NCI-H2029 treated with DMSO at 0.1 percent for 48 hours (cell line): ENCODE measurements at places on chromosomes 5 and 9.

GRCh38 chr9:7227951-7228350 lies 470.2 kb downstream of the KDM4C start:
- no peak for DNase-seq

- DNase-seq = no peak
Observed at GRCh38 chr9:91150998-91151717, 210.6 kb downstream of the AUH start.

- no peak for DNase-seq
Observed at GRCh38 chr9:71589612-71590011, 178.7 kb downstream of the CEMIP2 start.

GRCh38 chr5:97550818-97551217 lies 367.8 kb upstream of the RIOK2 start:
- DNase-seq = no peak

- DNase-seq = no peak
Observed at GRCh38 chr9:85536076-85536475, 205.7 kb downstream of the AGTPBP1 start.

- no peak for DNase-seq
Observed at GRCh38 chr5:82018462-82018861, 46.6 kb downstream of the ATG10 start.

DNA sequence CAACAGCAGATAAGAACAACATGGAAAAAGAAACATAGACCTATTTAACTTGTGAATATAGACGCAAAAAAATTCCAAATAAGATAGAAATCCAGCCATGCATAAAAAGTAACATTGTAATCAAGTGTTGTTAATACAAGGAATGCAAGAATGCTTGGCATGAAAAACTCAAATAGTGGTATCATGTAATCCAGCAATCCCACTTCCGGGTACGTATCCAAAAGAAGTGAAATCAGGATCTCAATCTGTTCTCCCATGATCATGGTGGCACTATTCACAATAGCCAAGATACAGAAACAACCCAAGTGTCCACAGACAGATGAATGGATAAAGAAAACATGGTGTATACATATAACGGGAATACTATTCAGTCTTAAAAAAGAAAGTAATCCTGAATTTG lies 437.4 kb downstream of the ARHGEF28 start:
- DNase-seq = no peak

GRCh38 chr5:151890299-151890698 lies 34.4 kb downstream of the GLRA1 start:
- no peak for DNase-seq

GRCh38 chr5:158819840-158820620 lies 279.7 kb downstream of the EBF1 start:
- no peak for DNase-seq

DNA sequence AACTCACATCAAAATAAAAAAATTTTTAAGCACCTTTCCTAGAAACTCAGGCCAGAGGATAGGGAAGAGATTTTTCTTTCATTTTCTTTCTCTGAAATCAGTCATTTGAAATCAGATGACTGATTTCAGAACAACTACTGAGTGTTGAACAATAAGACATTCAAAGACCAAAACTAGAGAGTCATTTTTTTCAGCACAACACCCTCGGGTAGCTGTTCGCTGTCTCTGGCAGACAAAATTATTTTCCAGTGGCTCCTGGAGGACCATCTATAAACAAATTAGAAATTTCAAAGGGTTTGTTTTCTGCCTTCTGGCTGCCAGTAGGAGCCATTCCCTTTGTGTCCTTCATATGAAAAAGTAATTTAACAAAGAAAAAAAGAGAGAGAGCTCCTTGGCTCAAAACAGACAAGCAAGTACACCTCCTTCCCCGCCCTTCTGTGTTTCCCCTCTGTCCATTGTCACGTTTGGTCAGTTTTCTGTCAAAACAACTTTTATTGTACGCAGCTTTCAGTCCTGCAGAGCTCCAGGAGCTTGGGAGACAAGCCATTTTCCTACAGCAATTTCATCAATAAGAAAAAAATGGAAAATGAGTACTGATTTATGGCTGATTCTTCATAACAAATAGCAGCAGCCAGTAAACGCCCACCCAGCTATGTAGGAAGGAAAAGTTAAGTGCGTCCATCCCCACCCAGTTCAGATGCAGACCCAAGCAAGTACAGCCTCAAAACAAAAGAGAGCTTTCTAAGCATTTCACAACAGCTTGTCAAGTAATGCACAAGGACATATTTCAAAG lies 405.2 kb downstream of the ZNF608 start:
- no peak for DNase-seq

- no peak for DNase-seq
Observed at GRCh38 chr5:24823625-24824024, 178.8 kb upstream of the CDH10 start.

DNA sequence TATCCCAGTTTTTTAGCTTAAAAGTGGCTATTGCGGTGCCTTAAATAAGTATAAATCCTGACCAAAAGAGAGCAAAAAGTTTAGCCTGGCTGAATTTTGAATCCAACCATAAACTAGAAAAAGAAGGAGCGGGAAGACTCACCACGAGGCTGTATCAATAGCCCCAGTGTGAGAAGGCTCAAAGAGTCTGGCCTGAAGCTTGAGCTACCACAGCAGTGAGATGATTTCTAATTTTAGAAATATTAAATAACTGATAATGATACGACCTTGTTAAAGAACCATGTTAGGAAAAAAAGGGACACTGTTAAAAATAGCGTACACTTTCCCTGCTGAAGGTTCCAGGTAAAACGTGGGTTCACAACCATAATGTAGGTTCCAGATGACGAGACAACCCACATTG lies 134.1 kb upstream of the ZNF462 start:
- no peak for DNase-seq

GRCh38 chr9:16516891-16517290 lies 353.6 kb downstream of the BNC2 start:
- no peak for DNase-seq

DNA sequence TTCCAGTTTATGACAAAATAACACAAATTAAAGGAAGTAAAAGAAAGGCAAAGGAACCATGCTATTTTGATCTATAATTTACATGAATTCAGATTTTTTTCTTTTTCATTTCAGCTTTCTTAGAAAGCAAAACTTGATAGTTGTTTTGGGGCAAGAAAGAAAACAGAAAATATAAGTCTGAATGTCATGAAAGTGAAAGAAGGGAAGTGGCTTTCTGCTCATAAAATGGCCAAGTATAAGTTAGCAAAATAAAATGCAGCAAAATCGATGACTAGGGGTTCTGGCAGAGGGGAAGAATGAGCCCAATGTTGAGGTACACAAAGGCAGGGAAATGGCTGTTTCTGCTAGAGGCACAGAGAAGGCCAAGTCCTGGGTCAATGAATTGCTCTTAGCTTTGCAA lies 3.0 kb upstream of the IFNW1 start:
- no peak for DNase-seq

GRCh38 chr9:15909297-15909696 lies 356.5 kb downstream of the CCDC171 start:
- DNase-seq = no peak

- peak; percentile 6 for DNase-seq
Observed at GRCh38 chr5:37738057-37738691, 101.7 kb downstream of the GDNF start.

DNA sequence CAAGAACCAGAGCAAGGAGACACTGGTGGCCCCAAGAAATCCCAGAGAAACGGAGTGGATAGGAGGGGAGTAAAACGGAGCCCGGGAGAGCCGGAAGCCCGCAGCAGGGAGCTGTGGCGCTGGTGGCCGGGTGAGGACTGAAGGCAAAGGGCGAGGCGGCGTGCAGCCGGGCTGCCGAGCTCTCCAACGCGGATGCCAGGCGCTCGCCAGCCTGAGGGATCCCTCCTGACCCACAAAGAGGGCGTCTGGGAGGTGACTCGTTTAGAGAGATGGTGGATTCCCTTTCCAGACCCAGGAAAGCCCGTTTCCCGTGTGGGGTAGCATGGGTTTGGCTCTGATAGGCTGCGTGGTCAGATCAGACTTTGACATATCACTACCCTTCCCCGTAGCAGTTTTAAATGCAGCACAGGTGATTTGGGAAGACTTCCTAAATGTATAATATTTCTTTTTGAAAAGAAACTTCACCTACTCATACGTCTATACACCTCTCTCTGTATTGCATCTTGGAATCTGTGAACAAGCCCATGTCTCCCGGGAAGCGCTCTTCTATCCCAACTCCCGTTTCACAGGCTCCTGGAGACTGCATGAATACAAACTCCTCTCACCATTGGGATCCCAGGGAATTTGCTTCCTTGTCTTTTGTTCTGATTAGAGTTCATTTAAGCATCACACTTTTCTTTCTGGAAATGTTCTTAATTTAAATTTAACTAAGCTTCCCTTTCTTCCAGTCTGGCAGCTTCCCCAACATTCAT lies 158.1 kb downstream of the C9orf152 start:
- DNase-seq = peak; percentile 18

DNA sequence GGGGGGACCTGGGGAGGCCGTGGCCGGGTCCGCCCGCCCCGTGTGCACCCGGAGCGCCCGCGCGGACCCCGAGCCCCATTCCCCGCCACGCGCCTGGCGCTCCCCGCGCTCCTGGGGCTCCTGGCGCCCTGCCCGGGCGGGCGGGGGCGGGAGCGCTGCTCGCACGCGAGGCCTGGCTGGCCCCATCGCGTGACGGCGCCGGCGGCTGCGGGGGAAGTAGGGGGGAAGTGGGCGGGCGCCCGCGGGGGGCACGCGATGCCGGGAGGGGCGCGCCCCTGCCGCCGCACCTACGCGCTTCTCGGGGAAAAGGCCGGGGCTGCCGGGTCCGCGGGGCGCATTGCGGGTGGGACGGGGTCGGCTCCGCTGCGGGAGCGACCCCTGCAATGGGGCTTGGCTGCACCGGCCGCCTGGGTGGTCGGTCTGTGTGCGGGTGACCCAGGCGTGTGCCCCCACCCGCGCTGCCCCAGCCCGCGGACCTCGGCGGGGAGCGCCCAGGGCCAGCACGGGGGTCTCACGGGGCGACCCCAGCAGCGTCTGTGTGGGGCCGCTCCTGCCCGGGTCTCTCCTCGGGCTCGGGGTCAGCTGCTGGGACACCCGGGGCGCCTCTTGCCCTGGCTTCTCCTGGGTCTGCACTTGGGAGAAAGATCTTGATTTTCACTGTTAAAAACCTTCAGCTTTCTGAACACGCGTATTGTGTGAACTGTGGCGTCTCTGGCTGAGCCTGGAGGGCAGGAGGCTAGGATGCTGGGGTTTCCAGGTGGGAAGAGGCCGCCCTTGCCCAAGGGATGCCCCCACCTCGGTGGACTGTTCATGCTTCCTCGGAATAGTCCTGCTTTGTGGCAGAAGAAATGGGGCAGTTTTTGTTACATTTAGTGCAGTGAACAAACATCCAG lies 52.4 kb downstream of the AHRR start:
- DNase-seq = no peak

GRCh38 chr5:18236386-18236785 lies 602.1 kb downstream of the TAF11L14 start:
- no peak for DNase-seq

GRCh38 chr5:115561176-115561575 lies 16.6 kb upstream of the FEM1C start:
- no peak for DNase-seq

- no peak for DNase-seq
Observed at GRCh38 chr5:147573211-147573610, 63.3 kb upstream of the DPYSL3 start.

DNA sequence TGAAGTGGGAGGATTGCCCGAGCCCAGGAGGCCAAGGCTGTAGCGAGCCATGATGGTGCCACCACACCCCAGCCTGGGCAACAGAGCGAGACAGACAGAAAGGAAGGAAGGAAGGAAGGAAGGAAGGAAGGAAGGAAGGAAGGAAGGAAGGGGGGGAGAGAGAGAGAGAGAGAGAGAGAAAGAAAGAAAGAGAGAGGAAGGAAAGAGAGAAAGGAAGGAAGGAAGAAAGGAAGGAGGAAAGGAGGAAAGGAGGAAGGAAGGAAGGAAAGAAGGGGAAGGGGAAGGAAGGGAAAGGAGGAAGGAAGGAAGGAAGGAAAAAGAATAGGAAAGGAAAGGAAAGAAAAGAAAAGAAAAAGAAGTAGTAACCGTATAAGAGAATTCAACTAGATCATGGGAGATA lies 20.8 kb upstream of the LHFPL2 start:
- DNase-seq = no peak

- no peak for DNase-seq
Observed at GRCh38 chr5:85453026-85453349, 1068.3 kb upstream of the EDIL3 start.

DNA sequence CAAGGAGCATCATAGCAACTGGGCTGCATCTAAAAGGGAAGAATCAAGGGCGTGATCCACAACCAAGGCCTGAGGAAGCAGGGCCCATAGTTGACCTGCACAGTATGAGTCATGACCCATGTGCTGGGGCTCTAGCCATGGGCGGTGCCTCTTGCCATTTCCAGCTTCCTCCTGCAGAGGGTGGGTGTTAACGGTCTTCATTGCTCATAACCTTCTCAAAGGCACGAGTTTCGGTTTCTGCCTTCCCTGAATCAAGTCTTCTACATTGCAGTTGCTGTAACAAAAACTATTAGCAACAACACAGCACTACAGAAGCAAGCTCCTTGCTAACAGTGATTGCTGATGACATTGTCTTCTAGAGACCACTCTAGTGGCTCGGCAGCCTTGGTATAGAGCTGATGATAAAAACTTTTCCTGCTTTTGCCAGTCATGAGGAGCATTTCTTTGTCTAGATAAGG lies 66.9 kb downstream of the CTSL start:
- DNase-seq = no peak
